ENCODE measurements at places on chromosomes 5 and 9.

DNA sequence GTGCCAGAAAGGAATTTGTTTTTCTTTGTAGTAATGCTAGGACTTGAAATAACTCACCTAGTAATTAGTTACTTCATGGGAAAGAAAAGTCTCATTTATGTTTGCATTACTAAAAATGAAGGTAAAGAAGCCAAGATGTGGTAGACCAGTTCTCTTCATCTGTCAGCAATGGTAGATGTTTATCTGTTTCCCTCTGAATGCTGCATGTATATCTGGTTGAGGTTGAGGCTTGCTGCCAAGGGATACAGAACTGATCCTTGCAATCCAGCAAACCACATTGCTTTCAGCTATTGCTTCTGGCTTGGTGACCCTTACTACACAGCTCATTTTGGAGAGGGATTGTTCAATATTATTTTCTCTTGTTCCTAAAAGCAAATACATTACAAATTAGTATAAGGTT, 73.6 kb downstream of the ZNF474 start:
- peak; percentile 21 for DNase-seq

DNA sequence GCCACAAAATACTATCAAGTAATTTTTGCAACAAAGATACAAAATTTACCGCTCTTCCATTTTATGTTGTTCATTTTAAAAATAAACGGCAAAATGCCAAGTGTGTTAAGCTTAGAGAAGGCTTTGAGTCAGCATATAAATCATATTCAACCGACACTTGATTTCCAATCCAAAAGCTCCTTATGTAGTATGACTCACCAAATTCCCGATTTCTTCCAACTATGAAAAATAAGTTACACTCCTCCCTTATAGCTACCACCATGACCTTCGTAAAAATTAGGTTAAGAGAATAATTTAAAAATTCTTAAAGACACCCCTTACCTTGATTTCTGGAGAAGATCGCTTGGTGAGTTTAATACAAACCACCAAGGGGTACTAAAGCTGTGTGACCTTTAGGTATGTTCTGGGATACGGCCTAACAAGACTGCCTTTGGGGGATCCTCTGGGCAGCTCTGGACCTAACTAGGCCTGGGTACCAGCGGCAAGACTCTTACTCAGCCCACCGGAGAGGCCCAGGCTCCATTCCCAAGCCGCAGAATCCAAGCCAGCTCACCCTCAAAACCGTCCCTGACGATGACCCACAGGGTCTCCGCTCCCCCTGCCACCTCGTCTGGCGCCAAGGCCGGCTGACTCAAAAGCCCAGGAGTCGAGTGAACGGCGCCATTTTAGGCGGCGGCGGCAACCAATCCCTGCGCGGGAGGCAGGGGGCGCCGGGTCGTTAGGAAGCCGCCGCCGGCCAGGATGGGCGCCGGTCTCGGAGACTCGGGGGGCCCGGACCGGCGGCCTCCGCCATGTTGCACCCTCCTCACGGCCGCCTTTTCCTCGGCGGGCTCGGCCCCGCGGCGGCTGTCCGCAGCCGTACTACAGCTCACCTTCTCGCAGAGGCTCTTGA, 739 bp downstream of the PPP2CA start:
- DNase-seq: peak; percentile 81

- no peak for DNase-seq
Observed at GRCh38 chr5:1523480-1523792, 324 bp downstream of the LPCAT1 start.

DNA sequence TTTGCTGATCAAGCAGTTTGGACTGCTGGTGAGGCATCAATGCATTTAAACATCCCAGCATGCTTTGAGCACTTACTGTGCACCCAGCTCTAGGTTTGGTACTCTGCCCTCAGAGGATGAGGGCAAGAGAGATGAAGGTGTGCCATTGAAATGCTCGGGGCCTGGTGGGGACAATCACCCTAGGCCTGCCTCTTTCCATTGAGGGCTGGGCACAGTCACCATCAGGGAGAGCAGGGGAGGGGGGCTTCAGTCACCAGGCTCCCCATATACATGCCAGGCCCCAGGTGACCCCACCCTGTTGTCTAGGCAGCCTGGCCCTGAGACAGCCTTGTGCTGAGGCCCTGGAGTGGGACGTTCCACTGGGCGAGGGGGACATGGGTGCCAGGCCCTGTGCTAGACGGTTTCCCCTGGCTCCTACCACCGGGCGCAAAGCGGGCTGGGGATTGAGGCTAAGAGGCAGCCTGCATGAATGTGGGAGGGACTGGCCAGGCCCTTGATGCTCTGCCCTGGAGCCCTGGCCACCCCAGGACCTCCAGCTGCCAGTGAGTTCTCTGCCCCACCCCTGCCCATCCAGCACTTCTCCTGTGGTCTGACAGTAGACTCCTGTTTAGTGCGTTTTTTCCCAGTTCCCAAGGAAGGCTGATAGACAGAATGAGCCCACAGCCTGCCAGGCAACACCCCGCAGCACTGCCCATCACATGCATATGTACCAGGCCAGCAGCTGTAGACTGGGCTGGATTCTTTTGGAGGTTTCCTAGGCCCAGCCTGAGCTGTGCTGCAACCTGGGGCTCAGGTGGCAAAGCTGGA, 18.9 kb downstream of the TCF7 start:
- DNase-seq: no peak

DNA sequence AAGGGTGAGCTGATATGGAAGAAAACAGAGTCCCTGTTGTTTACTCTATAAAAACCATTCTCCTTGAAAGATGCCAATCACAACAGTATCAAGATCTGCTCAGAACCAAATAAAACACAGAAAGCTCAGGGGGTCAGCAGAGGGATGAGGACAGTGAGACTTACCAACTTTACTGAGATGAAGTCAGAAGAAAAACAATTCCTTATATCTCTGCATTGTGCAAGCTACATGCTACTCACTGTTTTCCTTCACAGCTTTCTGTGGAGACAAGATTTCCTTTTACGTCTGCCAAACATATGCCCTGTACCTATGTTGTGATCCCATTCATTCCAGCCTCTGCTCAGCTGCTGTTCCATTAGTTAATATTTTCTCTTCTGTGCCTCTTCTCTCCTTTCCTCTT, 185.6 kb downstream of the TSSK1B start:
- no peak for DNase-seq

DNA sequence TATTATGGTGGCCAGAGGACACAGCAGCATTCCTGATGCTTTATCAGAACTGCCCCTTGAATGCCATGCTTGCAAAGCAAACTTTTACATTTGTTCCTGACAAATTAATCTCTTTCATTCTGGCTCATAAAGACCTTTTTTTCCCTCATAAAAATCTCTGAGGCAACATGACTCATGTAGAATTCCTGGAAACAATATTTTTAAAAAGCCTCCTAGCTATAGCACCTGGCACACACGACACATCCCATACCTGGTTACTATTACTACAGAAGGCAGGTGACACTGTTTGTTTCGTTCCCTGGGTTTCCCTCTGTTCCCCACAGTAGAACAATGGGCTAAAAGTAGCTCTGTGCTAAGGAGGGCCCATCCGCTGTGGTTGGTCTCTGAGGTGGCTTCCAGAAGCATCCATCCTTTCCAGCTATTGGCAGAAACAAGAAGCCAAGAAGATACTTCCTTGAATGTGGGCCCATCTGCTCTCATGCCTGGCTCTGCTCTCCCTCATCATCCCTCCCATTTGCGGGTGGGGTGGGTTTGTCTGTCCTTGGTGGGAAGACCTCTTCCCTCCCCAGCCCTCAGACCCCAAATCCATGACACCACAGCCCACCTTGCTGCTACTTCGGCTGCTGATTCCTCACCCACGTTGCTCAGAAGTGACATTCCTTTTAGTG, 59.1 kb downstream of the GALNT12 start:
- peak; percentile 25 for DNase-seq

DNA sequence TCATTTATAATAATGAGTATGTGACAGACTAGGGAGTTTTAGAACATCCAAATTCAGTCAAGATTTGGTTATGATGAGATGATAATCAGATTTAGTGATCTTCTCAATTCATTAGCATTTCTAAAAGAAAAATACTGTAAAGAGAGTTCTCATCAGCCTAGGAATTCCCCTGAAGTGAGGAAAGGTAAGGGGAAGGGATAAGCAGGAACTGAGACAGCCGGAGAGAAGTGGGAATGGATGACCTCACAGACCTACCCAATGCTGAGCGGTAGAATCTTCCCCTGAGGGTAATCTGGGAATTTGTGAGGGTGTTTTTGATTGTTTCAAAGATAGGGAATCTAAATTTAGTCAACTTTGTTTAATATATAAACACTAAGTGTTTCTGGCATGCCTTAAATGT, 16.7 kb upstream of the GPBP1 start:
- no peak for DNase-seq

GRCh38 chr9:130484362-130485072, 39.8 kb downstream of the ASS1 start:
- no peak for DNase-seq

DNA sequence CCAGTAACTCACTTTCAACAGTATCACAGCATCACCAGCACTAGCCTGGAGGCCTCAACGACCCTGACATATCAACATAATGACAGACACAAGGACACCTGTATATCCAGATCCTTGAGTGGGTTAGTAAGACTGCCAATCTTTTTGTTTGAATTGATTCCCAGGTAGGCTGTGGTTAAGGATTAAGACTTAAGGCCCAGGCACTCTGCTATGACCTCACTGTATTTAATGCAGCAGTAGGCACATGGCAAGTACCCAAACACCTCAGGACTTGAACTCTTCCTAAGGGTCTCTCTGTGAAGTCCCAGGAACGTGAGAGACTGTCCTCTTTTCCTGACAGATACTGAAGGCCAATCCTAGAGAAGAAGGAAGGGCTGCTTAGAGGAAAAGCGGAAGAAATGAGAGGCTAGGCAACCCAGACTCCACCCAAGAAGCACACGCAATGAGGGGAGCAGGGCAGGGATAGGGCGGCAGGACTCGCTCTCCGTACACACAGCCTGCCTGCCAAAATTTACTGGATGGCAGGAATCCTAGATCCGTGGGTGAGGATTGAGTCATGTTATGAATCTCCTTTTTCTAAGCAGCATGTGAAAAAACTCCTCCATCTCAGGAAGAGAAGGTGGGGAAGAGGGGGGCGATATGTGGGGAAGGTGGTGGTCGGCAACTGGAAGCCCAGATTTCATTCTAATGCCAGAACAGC, 93.4 kb downstream of the SIL1 start:
- peak; percentile 88 for DNase-seq

GRCh38 chr5:58674711-58675110, 91.8 kb downstream of the RAB3C start:
- no peak for DNase-seq

- no peak for DNase-seq
Observed at GRCh38 chr5:159805021-159805420, 111.3 kb upstream of the ADRA1B start.

GRCh38 chr5:1640421-1640881, 116.7 kb upstream of the LPCAT1 start:
- no peak for DNase-seq

GRCh38 chr9:125883565-125884217, 136.5 kb downstream of the PBX3 start:
- no peak for DNase-seq

- peak; percentile 31 for DNase-seq
Observed at GRCh38 chr5:54825005-54825404, 160.4 kb downstream of the ESM1 start.

- DNase-seq: no peak
Observed at GRCh38 chr5:139895647-139896046, 100.0 kb downstream of the PSD2 start.

GRCh38 chr5:435961-436640, 6.9 kb upstream of the EXOC3 start:
- peak; percentile 26 for DNase-seq

DNA sequence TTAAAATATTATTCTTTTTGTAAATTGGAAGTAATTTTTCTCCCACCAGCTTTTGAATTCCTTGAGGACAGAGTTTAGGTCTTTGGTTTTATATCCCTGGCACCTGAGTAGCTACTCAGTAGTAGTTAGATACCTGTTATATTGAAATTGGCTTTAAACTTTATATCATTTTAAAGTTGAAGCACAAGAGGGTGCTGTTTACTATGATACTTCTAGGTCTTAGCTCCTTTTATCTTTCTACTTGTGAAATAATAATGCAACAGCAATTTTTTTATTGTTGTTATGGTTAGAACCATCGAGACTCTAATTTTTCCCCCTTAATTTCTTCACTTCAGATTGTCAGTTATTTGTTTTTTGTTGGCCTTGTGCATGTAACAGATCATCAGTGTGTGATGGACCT, 46.3 kb downstream of the AP3S1 start:
- peak; percentile 16 for DNase-seq

DNA sequence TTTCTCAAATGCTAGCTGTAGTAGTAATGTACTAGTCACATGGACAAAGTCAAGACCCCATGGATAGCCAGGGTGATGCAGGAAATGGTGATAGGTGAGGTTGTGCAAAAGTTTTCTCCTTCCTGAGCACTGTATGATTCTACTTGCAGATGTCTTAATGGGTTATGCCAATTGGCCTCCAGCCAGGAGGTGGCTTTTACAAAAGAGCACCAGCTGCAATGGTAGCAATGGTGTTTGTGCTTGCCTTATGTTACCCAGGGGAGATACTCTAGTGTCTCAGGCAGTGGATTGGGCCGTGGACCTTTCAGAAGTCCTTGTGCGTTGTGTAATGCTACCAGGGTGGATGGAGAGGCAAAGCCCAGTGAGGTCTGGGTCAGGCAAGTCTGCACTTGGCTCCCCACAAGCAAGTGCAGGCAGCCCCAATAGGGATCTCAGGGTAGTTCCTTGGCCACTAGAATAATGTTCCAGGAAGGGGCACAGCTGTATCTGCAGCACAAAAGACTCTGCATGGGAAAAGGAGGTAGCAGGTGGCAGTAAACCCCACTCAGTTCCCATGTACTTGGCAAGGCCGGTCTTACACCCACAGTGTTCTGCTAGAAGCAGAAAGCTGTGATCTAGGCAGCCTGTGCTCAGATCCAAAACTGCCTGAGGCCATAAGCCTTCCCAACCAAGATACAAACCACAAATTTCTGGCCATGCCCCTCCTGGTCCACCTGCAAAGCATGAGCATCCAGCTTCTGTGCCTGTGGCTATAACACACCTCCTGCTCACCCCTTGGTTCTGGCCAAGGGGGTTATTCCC, 46.4 kb upstream of the EDIL3 start:
- DNase-seq: peak; percentile 12

GRCh38 chr9:16152276-16153101, 599.6 kb downstream of the CCDC171 start:
- no peak for DNase-seq

DNA sequence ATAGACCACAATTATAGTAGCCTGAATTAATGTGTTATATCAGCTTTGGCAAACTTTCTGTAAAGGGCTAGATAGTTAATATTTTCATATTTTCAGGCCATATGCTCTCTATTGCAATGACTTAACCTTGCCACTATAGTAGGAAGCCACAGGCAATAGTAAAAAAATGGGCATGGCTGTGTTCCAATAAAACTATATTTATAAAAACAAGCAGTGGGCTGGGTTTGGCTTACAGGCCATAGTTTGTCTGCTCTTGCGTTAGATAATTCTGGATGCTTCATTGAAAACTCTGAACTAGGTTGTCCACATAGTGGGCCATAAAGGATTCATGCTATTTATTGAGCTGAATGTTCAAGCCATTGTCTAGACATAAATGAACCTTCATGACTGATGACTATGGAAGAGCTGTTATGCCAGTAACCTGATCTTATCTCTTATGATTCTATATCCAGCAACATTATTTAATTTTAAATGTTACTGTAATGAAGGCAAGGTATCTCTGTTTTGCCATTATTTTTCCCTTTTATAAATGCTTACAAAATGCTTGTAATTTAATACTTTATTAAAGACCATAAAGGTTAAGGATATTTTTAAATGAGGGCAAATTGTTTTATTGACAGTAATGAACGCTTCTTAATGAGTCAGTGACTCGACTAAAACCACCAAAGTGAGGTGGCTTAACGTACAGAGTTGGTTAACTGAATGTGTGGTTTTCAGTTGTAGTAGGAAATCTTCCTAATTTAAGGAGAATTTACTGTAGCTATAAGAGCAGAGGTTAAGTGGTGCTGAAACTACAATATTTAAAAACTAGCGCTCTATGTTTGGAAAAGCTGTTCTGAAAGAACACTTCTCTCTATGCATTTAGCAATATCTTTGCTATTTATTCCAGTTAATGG, 560.6 kb downstream of the PRR16 start:
- no peak for DNase-seq

Measured in fibroblast of skin of abdomen (primary cell).